ENCODE measurements at places on chromosomes 7 and 10.

- no peak for DNase-seq
These were observed 1.8 kb downstream of the EBF3 start for GRCh38 chr10:129962031-129962871.

- no peak for DNase-seq
These were observed 139.2 kb upstream of the ZMIZ1 start for GRCh38 chr10:78929541-78929940.

DNA sequence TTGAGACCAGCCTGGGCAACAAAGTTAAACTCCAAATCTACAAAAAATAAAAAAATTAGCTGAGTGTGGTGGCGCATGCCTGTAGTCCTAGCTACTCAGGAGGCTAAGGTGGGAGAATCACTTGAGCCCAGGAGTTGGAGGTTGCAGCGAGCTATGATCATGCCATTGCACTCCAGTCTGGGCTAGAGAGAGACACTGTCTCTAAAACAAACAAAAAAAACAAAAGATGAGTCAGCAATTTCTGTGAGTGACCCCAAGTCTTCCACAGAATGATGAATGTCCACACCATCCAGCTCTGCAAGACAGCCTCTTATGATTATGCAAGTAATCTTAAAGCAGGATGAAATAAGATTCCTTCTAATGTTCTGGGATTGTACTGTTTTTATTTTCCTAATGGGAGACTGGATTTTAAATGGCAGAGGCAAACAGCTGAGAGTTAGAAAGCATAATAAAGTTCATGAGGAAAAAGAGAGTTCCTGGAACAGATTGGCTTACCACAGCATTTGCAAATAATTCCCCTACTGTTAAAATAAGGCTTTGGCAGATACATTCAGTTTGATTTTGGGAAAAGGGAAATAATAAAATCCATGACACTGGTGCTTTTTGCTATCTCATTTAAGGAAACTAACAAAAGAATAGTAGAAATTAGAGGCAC lies 18.9 kb upstream of the PRKAR2B start:
- no peak for DNase-seq

- DNase-seq: no peak
These were observed 101.6 kb downstream of the CFTR start for GRCh38 chr7:117581424-117581823.

DNA sequence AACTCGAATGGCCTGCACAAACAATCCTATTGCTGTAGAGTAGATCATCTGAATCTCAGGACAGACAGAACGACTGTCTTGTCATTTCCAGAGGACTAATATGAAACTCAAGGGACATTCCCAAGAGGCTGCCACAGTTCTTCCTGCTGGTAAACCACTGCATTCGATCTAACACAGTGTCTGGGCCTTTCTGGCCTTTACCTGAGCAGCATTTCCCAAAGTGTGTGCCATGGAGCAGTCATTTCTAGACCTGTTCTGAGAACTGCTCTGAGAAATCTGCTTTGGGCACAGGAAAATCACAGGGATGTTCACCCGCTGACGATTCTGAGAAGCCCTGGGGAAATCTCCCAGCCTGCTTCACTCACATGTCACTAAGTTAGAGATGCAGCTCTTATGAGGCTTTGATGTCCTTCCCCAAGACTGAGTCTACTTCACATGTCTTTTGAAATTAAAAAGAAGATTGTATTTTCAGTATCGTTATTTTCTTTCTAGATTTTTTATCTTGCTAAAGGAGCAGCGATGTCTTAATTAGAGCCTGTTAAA lies 18.4 kb downstream of the GPNMB start:
- no peak for DNase-seq

DNA sequence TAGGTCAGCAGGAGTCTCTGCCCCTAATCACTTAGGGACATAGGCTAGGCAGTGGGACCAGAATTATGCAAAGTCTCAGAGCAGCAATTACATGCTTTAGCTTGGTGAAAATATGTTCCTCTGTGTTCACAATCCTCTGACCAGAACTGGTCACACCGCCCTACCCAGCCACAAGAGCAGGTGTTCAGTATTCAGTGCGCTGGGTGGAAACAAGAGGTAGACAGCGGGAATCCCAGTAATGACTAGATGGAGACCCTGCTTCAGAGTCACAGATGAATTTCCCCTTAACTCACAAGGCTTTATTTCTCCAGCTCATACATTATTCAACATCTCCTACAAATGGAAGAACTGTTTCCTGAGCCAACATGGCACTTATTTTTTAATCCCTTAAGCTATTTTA lies 763.7 kb upstream of the POM121L12 start:
- DNase-seq: no peak

GRCh38 chr10:132109341-132110110 lies 43.8 kb downstream of the JAKMIP3 start:
- DNase-seq: no peak

DNA sequence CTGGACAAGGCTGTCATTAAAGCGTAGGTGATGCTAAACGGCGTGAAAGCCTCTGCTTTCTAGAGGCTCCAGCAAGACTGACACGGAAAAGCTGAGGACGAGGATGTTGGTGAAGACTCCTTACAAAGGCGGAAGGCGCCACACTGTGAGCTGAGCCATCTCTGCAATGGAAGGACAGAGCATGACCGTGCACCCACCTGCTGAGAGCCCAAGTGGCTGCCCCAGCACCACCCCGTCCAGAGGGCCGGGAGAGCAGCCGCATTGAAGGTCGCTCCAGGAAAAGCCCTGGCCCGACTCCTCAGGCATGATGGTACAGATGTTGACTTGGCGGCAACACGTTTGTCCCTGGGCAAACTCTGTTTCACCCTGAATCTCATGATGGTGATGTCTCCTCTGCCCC lies 492.7 kb downstream of the DNAJB6 start:
- DNase-seq: no peak

DNA sequence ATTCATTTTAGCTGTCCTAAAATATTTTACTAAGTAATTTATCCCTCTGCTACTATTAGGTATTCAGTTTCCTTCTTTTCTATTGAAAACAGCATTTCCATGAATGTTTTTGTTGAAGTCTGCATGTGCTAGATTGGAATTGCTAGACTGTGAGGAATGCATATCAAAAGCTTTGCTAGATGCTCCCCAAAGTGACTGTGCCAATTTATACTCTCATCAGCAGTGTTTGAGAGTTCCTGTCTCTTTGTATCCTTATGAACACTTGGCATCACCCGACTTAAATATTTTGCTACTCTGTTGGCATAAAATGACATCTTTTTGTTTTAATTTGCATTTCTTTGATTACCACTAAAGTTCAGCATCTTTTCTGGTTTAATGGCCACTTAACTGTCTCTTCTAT lies 45.0 kb upstream of the PRR15 start:
- DNase-seq: no peak

- DNase-seq: no peak
These were observed 18.1 kb downstream of the HGF start for GRCh38 chr7:81751619-81752317.

- no peak for DNase-seq
These were observed 203.1 kb downstream of the CDC14C start for GRCh38 chr7:49127359-49127913.

- no peak for DNase-seq
These were observed 139.8 kb upstream of the ZEB1 start for GRCh38 chr10:31179091-31179680.

DNA sequence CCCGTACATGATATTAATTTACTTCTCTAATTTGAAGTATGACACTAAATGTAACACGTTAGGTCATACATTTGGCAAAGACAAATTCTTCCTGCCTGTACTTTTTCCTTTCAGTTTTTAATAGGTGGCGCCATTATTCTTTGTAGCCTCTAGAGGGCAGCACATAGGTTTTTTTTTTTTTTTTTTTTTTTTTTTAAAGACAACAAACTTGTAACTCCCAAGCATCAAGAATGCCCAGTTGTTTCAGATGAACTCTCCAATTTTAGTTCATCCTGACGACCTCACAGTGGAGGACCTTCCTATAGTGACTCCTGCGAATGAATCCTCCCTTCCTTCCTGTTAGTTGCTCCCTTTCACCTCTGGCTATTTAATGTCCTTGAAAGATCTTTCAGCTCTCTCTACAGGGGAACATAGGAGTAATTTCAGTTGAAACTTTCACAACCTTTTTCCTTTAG lies 139.3 kb upstream of the HDAC9 start:
- no peak for DNase-seq

DNA sequence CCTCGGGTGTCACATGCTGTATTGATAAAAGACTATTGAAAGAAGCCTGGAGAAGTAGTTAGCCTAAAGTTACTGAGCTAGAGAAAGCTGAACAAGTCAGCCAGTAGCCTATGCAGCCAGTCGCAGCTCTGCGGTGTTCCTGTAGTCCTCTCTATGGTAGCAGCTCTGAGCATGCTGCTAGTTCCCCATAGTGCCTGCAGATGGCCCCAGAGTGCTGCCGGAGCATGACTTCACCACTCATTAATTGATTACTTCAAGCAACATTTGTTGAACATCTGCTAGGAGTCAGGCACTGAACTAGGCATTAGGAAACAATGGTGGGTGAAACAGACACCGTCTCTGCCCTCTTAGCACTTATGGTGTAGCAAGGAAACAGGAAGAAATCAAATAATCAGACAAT lies 422.7 kb downstream of the SORCS3 start:
- DNase-seq: no peak

DNA sequence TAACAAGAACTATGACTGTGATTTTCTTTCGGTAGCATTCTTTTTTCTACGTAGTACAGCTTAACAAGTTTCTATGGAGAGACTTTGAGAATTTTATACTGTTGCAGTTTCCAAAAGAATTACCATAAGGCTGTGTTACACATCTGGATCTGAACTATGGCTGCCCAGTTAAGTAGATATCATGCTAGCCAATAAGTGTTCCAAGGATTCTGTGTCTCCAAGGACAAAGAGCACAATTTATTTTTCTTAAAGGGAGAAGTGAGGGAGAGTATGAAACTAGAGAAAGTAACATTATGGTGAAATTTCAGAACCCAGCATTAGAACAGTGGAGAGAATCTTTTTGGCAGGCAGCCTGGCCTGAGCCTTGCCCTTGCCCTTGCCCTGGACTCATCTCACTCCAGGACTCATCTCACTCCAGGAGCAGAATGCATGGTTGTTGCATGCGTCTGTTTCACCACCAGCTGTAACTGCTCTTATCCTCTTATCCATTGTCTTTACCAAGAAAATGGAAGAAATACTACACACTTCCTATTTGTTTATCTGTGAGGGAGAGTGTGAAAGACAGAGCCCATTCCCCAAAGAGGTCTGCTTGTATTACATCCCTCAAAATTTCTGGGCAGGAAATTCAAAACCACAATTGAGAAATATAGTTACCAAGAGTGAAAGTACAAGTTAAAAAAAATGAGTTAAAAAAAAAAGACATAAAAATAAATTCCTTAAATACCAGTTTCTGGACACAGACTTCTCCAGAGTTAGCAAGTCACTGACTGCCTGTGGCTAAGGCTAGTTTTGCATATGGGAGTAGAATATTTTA lies 1067.5 kb downstream of the NRG3 start:
- DNase-seq: no peak

DNA sequence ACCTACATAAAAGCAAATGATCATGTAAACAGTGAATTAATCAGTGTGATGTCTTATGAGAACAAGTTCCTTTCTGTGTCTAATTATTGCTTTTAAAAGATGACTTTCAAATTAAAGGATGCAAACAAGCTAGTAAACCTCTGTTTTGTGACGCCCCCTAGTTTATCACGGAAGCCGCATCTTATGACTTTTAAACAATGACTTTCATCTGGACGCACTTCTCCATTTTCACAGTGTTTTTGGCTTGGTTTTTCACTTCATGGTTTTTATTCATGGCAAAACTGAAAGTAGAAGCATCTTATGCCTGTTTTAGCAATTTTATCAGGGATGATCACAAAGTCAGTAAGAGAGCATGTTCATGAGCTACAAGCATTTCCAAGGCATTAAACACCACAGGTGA lies 35.0 kb downstream of the ITGA8 start:
- DNase-seq: no peak

- DNase-seq: no peak
These were observed 144.7 kb downstream of the PFKFB3 start for GRCh38 chr10:6347391-6347951.

- DNase-seq: no peak
These were observed 119.6 kb downstream of the DOCK1 start for GRCh38 chr10:127024685-127025435.

DNA sequence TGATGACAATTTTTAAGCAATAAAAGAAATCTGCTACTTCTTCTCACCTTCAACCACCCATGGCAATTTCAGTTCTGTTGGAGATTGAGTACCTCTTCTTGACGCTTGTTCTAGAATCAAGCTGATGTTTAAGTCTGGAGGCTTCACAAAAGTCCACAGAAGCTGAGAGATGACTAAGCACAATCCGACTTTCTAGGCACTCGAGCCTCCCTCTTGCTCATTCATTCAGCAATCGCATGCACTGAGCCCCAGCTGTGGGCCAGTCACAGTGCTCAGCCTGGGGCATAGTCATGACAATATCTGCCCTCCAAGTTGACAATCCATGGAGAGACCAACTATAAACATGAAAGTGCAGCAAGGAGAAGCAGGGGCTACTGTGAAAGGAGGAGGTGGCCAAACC lies 103.2 kb downstream of the IPMK start:
- DNase-seq: no peak

All from NCI-H1105 (cell line).